ENCODE measurements at places on chromosomes 4 and X. TPM values are rescaled to one million over a fixed set of nuclear protein-coding genes. Genes with fewer than 3 reads are reported as not detected.

FGFBP2 gene
- total RNA-seq = 713 TPM

DMRTC1 gene
- not detected for total RNA-seq

NLGN4X gene
- total RNA-seq = not detected

DNA sequence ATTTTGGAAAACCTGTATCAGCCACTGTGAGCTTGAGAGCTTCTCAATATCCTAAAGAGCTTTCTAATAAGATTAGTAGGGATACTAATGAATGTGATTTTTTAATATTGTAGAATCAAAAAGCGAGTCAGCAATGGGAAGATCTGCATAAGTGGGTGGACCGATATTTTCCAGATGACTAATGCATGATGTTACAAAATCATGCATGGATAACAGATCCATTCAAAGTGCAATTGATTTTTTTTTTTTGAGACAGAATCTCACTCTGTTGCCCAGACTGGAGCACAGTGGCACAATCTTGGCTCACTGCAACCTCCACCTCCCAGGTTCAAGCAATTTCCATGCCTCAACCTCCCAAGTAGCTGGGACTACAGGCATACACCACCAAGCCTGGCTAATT, 7.3 kb upstream of the CLDN2 start:
- peaks cover under 1% of the 10 kb centered on the region for H3K4me1 ChIP-seq
- no peaks in the 10 kb centered on the region for H3K27me3 ChIP-seq
- no peaks in the 10 kb centered on the region for H3K36me3 ChIP-seq
- no peak for DNase-seq

SPINK2 gene
- 2.0 TPM for total RNA-seq

GRCh38 chr4:126748736-126749135, 884.0 kb upstream of the INTU start:
- H3K27me3 ChIP-seq = no peaks in the 10 kb centered on the region
- no peaks in the 10 kb centered on the region for H3K36me3 ChIP-seq
- no peak overlapping the region for H3K27ac ChIP-seq
- H3K4me3 ChIP-seq = no peak overlapping the region

DNA sequence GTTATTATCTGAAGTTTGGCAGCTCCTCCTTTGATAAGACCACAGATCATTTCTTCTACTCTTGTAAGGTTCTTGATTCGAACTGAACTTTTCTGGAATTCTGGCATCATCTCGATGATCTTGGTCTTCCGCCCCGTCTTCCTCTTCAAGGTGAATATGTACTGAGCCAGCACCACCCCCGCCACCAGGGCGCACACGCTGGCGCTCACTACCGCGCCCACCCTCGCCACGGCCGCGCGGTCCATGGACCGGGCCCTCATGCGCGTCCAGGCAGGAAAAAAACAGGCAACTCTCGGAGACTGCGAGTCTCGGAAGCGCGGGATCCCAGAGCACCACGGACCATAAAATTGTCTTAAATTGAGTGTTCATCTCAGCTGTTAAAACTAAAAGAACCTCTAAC, 458.4 kb upstream of the NDST3 start:
- no peak overlapping the region for H3K4me3 ChIP-seq
- H3K27ac ChIP-seq = no peak overlapping the region
- no peaks in the 10 kb centered on the region for H3K4me1 ChIP-seq

DNA sequence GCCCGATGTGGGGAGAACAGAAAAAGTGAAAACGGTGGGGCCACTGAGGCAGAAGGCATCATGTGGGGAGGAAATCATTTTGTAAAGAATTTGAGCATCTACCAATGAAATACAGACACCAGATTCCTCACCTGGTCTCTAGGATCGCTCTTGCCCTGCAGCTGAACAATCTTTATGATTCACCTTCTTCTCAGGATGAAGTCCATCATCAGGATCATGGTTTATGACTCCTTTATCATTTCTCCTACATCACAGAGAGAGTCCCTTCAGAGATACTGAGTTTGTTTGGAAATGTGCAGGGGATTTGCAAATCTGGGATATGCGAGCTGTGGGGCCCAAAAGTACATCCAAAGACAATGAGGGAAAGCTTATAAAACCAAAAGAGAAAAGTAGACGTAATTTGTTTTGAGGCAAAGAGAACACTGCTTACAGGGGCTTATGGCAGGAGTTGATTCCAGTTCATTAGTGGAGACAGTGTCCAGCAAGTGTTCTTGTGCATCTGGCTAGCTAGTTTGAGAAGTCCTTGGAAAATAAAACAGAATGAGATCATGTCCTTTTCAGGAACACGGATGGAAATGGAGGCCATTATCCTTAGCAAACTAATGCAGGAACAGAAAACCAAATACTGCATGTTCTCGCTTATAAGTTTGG, 15.3 kb upstream of the ANXA5 start:
- H3K4me3 ChIP-seq = no peak overlapping the region
- peaks cover 29% of the 10 kb centered on the region for H3K27me3 ChIP-seq
- H3K27ac ChIP-seq = no peak overlapping the region
- H3K4me1 ChIP-seq = peaks cover 12% of the 10 kb centered on the region
- H3K36me3 ChIP-seq = no peaks in the 10 kb centered on the region
- DNase-seq = no peak

DNA sequence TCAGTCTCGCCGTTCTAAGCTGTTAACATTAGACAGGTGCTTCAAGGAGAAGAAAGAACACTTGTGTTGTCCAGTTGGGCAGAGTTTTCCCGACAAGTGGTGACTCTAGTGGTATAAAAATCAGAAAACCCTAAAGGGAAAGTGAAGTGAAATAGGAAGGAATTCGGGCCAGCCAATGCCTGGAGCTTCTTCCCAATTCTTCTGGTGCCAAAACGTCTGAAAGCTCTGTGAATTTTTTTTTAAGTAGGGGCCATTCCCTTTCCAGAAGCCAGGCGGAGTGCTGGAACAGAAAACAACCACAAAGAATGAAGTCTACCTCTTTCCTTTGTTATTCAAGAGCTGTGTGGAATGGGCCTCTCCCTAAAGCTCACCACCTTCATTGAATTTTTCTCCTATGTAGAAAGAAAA, 43.1 kb upstream of the PPARGC1A start:
- H3K4me1 ChIP-seq = no peaks in the 10 kb centered on the region
- H3K27me3 ChIP-seq = no peaks in the 10 kb centered on the region
- H3K36me3 ChIP-seq = no peaks in the 10 kb centered on the region

NAP1L3 gene
- 1.6 TPM for total RNA-seq

- no peak overlapping the region for H3K27ac ChIP-seq
- H3K4me1 ChIP-seq = no peaks in the 10 kb centered on the region
- no peaks in the 10 kb centered on the region for H3K27me3 ChIP-seq
- no peaks in the 10 kb centered on the region for H3K36me3 ChIP-seq
- H3K4me3 ChIP-seq = no peak overlapping the region
These were observed 240.2 kb upstream of the GRIA3 start for GRCh38 chrX:122943918-122944317.

CT45A1 gene
- not detected for total RNA-seq

P2RY8 gene
- total RNA-seq = 73.7 TPM

DNA sequence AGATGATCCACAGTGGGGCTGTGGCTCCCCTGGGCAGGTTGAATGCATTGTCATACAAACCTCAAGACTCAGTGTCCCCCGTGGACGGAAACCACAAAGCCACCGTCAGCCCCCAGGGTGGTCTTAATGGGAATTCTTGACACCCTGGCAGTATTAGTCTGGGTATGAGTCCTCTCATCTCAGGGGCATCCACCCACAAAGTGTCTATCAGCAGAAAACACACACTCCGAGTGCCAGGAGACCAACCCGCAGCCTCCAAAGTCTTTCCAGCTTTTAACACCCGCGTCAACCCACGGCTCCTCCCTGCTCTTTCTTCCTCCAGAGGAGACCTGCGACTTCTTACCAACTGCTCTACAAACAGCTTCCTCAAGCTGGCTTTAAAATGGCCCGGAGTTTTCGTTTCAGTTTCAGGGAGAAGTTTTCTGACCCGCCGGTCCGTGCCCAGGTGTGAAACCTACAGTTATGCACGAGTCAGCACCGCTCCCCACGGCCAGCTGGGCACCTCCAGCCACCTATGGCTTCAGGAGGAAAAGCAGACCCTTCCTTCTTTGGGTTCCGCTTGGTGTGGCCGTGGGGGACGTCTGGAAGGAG, 14.4 kb upstream of the ASMTL start:
- H3K4me1 ChIP-seq = peaks cover 95% of the 10 kb centered on the region
- H3K36me3 ChIP-seq = peaks cover 26% of the 10 kb centered on the region
- H3K4me3 ChIP-seq = peak overlapping the region; percentile 37
- no peaks in the 10 kb centered on the region for H3K27me3 ChIP-seq
- DNase-seq = peak; percentile 80

GRCh38 chr4:52979821-52980590, 117.9 kb downstream of the RASL11B start:
- no peaks in the 10 kb centered on the region for H3K27me3 ChIP-seq
- H3K36me3 ChIP-seq = no peaks in the 10 kb centered on the region
- DNase-seq = no peak
- no peak overlapping the region for H3K27ac ChIP-seq

DNA sequence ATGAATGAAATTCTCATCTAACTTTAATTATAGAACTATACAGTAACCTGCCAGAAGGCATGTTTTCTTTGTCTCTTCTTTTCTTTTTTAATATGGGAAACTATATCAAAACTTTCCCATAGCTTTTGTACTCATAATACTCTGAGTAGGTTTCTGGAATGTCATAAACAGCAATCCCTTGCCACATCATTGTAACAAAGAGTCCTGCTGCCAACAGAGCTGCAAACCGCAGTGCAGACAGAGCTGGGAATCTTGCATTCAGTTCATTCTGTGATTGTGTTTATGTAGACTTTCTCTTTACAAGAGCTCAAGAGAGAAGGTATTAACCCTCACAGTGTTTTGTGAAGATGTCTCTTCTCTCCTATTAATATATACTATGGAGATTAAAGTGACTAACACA, 304.4 kb upstream of the SLIT2 start:
- no peak overlapping the region for H3K27ac ChIP-seq
- no peak for DNase-seq
- H3K4me3 ChIP-seq = no peak overlapping the region
- no peaks in the 10 kb centered on the region for H3K27me3 ChIP-seq
- H3K36me3 ChIP-seq = no peaks in the 10 kb centered on the region

DBET gene
- not detected for total RNA-seq

GRCh38 chr4:28921886-28922285, 1798.3 kb upstream of the PCDH7 start:
- H3K4me3 ChIP-seq = no peak overlapping the region
- no peaks in the 10 kb centered on the region for H3K27me3 ChIP-seq
- H3K4me1 ChIP-seq = no peaks in the 10 kb centered on the region
- H3K27ac ChIP-seq = no peak overlapping the region
- H3K36me3 ChIP-seq = no peaks in the 10 kb centered on the region

MANBA gene
- total RNA-seq = 40.8 TPM

DNA sequence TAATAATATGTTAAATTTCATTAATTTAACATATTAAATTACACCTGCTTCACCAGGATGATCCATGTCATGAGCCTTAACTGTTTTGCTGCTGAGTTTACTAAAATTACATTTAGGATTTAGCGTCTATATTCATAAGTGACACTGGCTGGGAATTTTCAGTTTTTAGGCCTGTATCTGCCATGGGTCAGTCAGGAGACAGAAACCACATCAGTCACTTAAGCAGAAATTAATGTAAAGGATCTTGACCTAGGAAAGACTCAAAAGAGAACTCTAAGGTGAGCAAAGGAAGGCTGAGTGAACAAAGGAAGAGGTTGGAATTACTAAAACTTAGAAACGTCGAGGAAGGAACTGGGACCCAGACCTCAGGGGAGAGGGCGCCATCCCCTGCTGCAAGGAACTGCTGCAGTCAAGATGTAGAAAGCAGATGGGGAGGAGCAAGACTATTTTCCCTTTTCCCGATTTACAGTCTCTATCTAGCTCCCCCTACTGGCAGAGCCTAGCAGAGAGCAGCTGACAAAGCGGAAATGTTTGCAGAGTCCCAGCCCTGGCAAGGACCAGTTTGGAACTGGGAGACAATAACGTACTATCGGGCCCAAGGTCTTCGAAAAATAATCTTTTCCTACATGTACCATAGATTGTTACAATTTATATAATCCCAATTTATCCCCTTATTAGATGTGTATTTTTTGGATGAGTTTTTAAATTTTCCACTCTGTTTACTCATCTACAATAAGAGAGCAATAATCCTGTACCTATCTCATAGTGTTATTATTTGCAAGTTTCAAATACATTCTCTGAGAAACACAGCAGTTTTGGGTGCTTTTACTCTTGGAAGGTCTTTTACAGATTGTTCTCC, 22.6 kb upstream of the RBBP7 start:
- DNase-seq = peak; percentile 19
- no peak overlapping the region for H3K27ac ChIP-seq
- no peak overlapping the region for H3K4me3 ChIP-seq
- no peaks in the 10 kb centered on the region for H3K4me1 ChIP-seq
- no peaks in the 10 kb centered on the region for H3K27me3 ChIP-seq

PRMT9 gene
- total RNA-seq = 13.4 TPM

IL9R gene
- 1.6 TPM for total RNA-seq

DNA sequence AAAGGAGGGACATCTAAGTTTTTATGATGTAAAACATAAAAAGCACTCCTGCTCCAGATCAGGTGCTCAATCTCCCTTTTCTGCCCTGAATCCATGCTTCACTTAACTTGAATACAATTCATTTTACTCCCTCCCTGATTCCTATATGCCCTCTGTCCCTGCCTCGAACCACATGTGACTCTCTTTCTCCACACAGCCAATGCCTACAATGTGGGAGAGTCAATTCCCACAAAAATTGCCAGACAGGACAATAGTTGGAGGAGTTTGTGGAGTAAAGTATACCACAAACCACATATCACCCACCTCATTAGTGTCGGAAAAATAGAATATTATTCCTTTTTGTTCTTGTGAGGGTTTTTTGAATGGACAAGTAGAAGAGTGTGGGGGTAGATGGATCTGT, 9.7 kb downstream of the AMMECR1 start:
- no peaks in the 10 kb centered on the region for H3K36me3 ChIP-seq
- DNase-seq = no peak
- no peak overlapping the region for H3K27ac ChIP-seq
- H3K27me3 ChIP-seq = no peaks in the 10 kb centered on the region

DNA sequence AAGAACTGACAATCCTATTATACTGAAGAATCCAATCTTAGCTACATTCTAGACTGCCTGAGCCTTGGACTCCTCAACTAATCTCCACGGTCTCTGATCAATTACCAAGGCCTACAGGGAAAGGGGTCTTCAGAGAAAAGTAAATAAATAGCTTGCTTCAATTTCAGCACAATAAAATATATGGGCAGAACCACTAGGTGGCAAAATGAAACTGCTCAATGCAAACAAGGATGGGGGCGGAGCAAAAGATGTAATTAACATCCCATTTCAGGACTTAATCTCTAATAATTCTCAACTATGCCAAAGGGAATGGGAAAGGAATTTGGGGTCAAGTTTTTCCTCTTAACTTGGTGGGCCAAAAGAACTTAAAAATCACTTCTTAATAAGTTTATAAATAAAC, 78.4 kb upstream of the MAP3K15 start:
- no peak for DNase-seq
- H3K4me3 ChIP-seq = no peak overlapping the region
- no peaks in the 10 kb centered on the region for H3K4me1 ChIP-seq
- peaks cover 17% of the 10 kb centered on the region for H3K36me3 ChIP-seq
- H3K27me3 ChIP-seq = no peaks in the 10 kb centered on the region
- H3K27ac ChIP-seq = no peak overlapping the region

- no peak overlapping the region for H3K4me3 ChIP-seq
- no peak for DNase-seq
- no peaks in the 10 kb centered on the region for H3K27me3 ChIP-seq
- H3K4me1 ChIP-seq = no peaks in the 10 kb centered on the region
- H3K27ac ChIP-seq = no peak overlapping the region
- H3K36me3 ChIP-seq = no peaks in the 10 kb centered on the region
These were observed 122.7 kb downstream of the TMEM164 start for GRCh38 chrX:110125446-110126162.

- H3K4me3 ChIP-seq = no peak overlapping the region
- H3K4me1 ChIP-seq = no peaks in the 10 kb centered on the region
- DNase-seq = no peak
These were observed 296.2 kb downstream of the PAPSS1 start for GRCh38 chr4:107423677-107424405.
